Peyer's patch (tissue), 4 donors: ENCODE measurements at places on chromosomes 12 and 14.

- DNase-seq: no peak
These were observed 261.0 kb downstream of the DACT1 start for GRCh38 chr14:58898655-58899316.

DNA sequence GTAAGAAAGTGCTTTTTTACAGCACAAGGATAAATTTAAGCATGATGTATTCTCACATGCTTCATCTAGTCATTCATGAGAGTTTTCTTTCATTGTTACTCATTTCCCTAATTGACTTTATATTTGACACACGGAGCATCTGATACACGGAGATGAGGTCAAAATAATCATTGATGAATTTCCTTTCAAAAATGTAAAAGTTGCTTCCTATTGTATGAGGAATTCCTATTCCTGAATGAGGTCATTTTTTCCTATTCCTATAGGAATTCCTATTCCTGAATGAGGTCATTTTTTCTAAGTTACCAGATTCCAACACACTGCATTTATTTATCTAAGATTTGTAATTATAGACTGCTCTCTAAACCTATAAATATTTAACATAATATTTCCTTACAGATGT is 316.7 kb upstream of the KITLG start:
- no peak for DNase-seq

GRCh38 chr12:123140676-123141614 is 9.9 kb downstream of the PITPNM2 start:
- DNase-seq: no peak

GRCh38 chr14:54654605-54655004 is 87.7 kb downstream of the SAMD4A start:
- DNase-seq: no peak

DNA sequence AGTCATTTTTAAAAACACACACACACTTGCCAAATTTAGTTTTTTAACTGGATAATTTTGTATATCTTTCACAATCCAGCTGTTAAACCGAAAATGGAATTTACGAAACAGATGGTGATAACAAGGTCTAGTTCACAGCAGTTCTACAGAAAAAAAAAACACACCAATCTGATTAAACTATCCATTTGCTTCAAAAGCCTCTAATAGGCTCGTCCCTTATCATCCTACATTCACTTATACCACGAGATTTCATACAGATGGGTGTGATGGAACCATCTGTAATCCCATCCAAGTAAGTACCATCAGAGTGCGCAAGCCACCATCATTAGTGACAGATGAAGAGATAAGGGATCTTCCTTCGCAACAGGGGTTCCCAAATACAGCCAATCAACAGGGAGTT is 20.1 kb downstream of the GCH1 start:
- no peak for DNase-seq

DNA sequence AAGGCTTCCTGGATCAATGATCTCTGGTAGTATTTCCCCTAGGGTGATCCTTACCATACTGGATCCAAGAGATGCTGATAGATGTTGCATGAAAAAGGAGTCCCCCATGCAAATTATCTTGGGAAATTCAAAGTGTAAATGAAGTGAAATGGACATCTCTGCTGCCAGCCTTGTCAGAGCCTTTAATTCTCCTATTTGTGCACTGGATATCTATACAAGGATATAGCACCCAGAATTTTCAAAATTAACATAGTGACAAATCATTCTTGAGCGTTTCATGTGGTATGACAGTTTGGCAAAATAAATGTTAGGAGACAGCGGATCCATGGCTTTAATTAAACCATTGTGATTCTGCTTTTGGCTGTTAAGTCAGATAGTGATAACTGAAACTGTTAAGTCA is 260.9 kb downstream of the KSR2 start:
- DNase-seq: no peak

DNA sequence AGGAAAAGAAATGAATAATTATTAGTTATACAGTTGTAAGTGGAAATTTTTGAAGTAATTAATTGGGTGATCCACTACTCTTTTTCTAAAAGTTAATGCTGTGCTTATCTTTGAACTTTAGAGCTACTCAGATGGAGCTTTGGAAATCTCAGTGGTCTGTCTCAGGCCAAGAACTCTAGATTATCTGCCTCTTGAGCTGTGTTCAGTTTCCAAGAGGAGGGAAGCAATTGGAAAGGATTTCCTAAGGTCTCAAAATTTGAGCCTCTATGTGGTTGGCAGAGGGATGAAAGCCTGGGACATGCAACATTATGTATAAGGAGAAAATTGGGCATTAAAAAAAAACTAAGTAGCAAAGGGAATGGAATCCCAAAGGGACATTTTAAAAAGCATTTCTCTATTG is 334.0 kb upstream of the PRICKLE1 start:
- no peak for DNase-seq

DNA sequence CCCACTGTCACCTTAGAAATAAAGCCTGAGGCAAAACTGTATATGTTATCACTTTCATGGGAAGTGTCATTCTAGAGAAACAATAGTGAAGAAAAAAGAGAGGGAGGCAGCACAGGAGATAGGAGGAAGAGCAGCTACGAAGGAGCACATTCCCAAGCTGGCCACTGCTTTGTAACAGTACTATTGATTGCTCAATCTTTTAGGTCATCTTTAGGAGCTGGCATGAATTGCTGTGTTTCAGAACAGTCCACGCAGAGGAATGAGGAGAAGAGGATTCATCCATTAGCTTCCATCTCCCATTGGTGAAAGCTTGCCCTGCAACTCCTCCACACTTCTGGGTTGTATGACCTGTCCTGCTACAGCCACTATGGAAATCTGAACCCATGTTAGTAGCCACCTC is 372.5 kb upstream of the DDHD1 start:
- DNase-seq: no peak

DNA sequence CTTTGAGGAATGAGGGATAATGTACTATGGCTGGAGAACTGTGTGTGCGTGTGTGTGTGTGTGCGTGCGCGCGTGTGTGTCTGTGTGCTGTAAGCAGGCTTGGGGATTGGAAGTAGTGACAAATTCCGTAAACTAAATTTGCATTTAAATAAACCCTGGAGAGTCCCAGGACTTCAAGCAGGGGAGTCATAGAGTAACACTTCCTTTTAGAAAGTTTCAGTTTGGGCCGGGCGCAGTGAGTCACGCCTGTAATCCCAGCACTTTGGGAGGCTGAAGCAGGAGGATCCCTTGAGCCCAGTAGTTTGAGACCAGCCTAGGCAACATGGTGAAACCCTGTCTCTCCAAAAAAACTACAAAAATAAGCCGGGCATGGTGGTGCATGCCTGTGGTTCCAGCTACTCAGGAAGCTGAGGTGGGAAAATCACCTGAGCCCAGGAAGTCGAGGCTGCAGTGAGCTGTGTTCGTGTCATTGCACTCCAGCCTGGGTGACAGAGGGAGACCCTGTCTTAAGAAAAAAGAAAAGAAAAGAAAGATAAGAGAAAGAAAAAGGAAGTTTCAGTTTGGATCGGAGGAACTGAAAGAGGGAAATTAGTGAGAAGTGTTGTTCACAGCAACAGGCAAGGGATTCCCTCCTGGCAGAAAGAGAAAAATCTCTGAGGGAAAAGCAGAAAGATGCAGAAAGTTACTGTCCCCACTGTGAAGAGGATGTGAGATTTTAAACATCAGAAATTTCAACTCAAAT is 222.7 kb upstream of the SOX5 start:
- no peak for DNase-seq

- no peak for DNase-seq
These were observed 150.4 kb upstream of the FAR2 start for GRCh38 chr12:28998662-28999120.

DNA sequence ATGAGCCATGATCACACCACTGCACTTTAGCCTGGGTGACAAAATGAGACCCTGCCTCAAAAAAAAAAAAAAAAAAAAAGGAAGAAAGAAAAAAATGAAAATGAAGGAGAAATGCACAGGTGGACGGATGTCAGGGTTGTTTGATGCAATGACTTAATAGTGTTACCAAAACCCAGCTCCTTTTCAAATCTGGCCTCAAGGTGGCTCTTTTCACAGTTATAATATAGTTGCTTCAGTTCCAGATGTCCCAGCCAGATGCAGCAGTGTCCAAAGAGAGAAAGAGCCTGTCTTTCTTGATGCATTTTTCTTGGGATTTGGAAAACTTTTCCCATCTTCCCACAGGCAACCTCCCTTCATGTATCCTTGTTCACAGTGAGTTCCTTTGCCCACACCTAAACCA is 36.5 kb downstream of the KCNMB4 start:
- no peak for DNase-seq

DNA sequence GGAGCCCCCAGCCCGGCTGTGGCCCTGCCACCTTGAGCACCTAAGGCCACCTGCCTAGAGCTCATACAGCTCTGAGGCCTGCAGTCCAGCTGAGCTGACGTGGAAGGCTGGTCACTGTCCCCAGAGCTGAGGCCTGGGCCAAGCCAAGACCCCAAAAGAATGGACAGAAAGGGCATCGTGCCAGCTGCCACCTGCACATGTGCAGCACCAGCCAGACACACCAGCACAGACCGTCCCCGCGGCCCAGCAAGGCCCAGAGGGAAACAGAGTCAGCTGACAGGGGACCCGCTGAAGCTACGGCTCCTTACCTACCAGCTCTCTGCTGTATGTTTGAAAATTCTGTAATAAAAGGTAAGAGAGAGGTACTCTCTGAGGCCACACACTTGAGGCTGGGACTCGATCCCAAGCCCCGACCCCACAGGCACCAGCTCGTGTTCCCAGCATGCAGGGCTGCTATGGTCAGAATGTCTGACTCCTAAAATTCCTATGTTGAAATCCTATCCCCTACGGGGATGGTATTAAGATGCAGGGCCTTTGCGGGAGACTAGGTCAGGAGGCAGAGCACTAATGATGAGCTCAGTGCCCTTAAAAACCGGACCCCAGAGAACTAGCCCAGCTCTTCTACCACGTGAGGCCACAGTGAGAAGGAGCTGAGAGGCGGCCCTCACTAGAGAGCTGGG is 25.4 kb downstream of the BRF1 start:
- no peak for DNase-seq

DNA sequence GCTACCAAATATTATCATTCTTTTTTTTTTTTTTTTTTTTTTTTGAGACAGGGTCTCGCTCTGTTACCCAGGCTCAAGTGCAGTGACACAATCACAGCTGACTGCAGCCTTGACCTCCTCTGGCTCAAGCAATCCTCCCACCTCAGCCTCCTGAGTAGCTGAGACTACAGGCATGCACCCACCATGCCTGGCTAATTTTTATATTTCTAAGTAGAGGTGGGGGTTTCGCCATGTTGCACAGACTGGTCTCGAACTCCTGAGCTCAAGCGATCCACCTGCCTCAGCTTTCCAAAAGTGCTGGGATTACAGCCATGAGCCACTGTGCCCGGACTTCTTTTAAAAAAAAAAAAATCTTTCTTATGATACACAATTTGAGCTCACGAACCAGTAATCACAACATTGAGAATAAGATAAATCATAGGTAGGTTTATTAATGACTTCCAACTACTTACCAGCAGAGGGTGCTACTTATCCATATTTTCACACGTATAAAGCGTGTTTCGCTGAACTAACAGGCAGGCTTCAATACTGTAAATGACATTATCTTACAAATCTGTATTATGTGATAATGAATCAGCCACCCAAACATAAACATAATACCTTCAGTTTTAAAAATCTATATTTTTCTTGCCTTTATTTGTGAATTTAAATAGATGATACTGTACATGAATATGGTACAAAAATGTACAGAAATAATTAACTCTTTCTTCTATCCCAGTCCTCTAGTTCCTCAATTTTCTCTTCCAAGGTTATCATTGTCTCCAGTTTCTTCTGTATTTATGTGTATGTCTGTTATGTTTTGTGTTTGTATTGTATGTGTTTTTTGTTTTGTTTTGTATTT is 42.5 kb upstream of the BCAT1 start:
- no peak for DNase-seq

DNA sequence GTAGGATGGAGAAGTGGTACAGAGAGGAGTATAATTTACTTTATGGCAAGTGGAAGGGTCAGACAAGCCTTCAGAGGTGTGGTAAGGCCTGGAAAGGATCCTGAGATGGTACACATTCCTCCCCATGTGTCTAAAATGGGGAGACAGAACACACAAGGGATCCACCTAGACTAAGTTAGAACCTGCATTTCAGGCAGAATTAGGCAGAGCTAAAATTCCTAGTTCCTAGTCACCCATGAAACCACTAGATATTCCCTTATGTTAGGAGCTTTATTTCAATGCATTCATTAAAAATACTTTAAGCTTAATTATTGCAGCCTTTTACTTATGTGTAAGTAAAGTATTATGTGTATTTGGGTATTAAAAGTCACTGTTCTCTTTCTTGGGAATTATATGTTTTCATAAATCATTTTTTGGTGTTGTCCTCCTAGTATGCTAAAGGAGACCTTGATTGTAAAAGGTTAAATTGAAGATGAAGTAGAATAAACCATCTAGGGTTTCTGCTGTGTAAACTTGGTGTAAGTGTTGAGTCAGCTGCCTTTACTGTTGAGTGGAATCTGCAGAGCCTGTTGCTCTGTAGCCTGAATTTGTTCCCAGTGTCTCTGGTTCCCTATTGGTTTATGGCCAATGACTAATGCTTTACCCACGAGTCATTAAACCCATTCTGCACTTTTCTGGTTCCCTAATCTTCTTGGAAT is 423.2 kb downstream of the ATP23 start:
- DNase-seq: no peak

DNA sequence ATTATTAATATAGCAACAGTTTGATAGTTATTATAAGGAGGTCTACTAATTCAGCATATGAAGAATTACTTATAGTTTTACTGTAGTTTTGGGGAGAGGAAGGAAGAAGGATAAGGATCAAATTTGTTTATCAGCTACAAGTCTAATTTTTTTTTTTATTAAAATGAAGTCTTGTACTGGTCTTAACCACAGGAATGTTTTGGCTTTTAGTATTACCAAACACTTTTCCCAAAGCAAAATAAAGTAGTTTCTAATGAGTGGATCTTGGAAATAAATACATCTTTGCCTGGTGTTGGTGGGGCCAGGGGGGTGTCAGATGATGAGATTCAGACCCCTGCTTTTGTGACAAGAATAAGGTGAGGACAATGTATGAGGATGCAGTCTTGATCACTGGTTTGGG is 57.2 kb upstream of the ZDHHC17 start:
- no peak for DNase-seq
